ENCODE measurements at places on chromosomes 6 and 20.

- no peak for DNase-seq
Measured at GRCh38 chr6:23350752-23351453, 775.1 kb upstream of the NRSN1 start.

DNA sequence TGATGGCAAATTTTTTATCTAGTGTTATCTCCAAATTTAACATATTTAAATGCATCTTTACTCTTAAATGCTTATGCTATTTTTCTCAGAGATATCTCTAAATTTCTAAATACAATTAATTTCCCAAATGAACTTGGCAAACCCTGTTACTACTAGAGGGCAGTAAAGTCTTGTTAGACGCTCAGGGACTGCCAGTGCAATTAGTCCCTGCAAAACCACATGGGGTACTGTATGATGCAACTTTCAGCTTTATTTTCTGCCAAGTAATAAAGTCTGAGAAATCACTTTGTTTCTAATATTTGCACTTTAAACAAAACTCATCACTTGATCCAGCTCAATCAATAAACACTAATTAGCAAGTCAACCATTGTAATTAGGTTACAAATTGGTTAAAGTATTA lies 76.0 kb upstream of the ADGRB3 start:
- DNase-seq = no peak

- DNase-seq = no peak
Measured at GRCh38 chr6:21441386-21441785, 152.2 kb upstream of the SOX4 start.

DNA sequence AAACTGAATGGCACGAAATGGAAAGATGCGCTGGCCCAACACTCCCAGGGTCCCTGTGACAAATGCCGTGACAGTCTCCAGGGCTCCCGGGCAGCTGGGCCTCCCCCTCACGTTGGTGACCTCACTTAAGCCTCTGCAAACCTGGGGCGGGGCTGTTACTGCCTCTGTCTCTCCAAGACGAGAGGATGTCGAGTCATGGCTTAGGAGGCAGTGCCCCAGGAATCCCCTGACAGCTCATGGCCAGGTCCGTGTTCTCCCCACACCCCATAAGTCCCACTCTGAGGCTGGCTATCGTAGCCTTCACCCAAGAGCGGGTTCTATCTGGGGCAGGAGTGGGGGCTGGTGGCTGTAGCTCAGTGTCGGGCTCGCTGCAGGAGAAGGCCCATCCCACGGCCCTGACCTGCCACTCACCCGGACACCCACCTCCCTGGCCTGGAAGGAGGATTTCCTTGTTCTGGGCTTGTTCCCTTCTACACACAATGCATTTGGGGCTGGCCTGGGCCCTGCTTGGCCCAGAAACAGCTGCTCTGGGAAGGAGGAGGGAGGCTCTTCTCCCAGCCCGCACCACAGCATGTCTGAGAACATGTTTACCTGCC lies 5.6 kb upstream of the RPS21 start:
- DNase-seq = no peak

DNA sequence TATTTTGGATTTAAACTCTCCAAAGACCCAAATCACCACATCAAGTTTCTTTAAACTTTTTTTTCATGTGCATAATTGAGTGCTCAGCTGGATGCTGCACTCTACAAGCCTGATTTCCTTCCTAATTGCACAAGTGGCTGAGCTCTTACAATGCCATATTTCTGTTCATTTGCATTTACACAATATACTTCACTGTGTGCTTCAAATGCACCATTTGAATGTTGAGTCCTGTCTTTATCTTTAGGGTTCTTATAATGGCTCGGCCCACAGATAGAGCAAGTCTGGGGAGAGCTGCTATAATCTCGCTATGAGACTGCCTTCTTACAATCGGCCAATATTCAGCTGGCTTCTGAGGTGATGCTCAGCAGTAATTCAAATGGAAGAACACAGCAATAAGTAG lies 200.6 kb upstream of the MAP3K7 start:
- no peak for DNase-seq

DNA sequence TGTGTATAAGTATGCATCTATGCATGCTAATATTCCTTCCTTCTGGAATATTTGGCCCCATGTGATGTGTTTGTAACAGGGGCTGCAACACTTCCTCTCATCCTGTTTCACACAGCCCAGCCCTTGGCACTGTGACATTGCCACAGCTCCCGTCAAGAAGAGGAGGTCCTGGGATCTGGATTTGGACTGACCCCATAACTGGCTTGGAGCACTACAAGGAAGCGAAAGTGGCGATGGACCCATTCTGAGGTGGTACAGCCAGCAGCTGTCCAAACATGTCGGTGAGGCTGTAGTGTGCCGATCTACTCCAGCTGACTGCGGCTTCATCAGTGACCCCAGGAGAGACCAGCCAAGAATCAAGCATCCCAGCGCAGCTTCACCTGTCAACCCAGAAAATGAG lies 18.2 kb downstream of the SYNDIG1 start:
- no peak for DNase-seq

GRCh38 chr6:53837865-53838769 lies 43.3 kb downstream of the LRRC1 start:
- DNase-seq = no peak

GRCh38 chr6:53458105-53458866 lies 86.6 kb downstream of the GCLC start:
- no peak for DNase-seq

DNA sequence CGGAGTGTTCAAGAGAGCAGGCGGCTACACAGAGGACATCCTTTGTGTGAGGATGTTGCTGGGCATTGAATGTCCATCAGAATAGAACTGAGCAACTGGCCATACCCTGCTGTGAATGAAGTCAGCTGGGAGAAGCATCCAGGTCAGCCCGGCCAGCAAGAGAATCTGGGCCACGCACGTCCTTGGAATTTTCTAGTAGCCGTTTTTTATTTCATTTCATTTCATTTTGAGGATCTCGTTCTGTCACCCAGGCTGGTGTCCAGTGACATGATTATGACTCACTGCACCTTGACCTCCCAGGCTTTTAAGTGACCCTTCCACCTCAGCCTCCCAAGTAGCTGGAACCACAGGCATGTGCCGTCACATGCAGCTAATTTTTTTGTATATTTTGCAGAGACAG lies 97.9 kb downstream of the SSR1 start:
- no peak for DNase-seq

- no peak for DNase-seq
Measured at GRCh38 chr6:113597231-113597583, 259.9 kb upstream of the MARCKS start.
